ENCODE measurements at places on chromosomes 16 and 17.

DNA sequence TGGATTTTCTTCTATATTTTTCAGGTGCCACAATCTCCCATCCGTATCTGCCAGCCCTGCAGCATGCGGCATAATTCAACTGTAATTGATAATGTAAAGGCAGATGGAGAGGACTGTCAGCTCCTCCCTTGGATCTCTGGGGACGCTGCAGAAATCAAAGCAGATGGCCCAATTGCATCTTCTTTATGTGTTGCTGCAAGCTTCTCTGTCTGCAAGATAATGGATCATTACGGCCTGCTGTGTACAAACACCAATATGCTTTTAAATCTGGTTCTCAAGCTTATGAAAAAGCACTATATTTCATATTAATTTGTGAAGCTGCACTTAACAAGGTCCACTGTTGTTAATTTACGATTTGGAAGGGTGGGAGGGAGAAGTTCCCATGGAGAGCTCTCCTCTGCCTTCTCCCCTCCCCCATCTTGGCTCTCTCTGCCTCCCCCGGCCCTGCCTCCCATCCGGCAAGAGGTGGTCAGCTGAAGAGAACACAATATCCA lies 607.5 kb downstream of the TOX3 start:
- DNase-seq = no peak

- DNase-seq = no peak
These were observed 4.8 kb downstream of the CPPED1 start for GRCh38 chr16:12798846-12799245.

- DNase-seq = no peak
These were observed 42.4 kb upstream of the JPH3 start for GRCh38 chr16:87559945-87560344.

DNA sequence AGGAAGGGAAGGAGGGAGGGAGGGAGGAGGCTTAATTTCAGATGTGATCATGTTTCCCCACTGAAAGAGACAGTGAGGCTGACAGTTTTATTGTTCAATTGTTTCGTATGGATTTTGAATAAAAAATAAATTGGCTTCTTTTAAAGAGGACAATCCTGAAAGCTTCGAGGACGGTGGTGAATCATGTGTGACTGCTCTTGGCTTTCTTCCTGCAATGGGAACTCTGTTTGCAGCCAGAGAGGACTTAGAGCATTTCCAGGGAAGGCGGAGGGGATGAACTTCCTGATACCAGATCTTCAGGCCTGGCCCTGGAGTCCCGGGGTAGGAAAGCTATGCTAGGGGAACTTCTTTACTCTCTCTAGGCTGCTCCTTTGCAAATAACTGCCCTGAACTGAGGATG lies 72.8 kb upstream of the C16orf82 start:
- no peak for DNase-seq

DNA sequence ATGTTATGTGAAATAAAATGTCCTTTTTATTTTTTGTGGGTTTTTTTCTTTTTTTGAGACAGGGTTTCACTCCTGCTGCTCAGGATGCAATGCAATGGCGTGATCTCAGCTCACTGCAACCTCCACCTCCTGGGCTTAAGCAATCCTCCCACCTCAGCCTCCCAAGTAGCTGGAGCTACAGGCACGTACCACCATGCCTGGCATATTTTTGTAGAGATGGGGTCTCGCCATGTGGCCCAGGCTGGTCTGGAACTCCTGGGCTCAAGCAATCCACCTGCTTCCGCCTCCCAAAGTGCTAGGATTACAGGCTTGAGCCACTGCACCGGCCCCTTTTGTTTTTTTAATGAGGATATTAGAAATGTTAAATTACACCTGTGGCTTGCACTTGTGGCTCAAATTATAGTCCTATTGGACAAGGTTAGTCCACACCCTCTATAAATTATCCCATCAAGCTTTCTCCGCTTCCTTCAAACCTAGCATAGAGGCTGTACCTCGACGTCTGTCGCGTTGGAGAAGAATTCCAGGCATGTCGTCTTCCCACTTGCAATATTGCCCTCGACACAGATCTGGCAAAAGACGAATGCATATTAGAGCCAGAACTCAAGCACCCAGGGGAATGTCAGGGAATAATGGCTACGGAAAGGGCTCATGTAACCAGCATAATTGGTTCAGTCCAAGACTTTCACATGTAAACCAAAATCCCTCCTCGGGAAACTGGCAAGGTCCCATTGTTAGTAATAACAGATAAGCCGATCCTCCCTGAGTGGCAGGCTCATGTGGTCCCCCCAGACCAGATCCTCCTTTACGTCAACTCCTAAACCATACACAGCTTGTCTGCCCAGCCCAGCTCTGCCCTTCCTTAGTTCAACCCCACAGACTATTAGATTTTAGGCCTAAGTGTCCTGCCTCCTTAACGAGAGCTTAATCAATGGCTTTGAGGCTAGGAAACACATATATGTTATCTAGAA lies 8.2 kb downstream of the TK2 start:
- DNase-seq = no peak

GRCh38 chr16:23670137-23670776 lies 8.4 kb upstream of the PLK1 start:
- DNase-seq = no peak

DNA sequence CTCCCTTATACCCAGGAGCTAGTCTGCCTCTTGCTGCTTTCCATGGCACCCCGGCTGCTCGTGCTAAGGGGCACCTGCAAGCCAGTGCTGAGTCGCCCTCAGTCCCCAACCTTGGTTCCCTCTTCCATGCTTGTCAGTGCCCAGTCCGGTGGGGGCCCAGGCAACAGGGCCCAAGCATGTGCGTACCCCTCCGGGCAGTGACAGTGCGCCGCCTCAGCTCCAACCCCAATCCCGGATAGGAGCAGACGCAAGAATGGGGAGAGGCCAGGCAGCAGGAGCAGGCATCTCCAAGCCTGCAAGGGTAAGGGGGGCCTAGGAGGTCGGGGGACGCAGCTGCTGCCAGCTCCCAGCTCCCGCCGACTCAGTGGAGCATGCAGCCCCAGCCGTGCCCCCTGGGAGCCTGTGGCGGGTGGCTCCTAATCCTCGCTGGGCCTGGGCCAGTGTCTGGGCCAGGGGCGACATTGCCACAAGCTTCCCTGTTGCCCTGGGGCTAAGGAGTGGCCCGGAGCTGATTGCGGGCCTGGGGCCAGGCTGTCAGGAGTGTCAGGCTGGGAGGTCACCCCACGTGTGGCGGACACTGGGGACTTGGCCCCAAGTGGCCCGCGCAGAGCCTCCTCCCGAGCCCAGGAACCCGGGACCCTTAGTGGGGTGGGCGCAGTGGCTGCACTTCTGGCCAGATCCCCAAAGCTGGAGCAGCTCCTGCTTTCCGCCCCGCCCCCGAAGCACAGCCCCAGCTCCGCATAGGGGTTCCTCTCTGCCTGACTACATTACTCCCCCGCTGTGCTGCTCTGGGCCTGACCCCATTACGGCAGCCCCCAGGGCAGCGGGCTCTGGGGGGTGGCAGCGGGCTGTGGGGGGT lies 9.8 kb downstream of the CPD start:
- no peak for DNase-seq

GRCh38 chr16:83917152-83918120 lies 18.5 kb downstream of the MLYCD start:
- no peak for DNase-seq

GRCh38 chr16:72111657-72112451 lies 18.2 kb downstream of the DHX38 start:
- no peak for DNase-seq

- no peak for DNase-seq
These were observed 8.8 kb downstream of the SPIRE2 start for GRCh38 chr16:89837014-89837546.

- no peak for DNase-seq
These were observed 314.5 kb upstream of the KCNJ16 start for GRCh38 chr17:69760562-69760961.

GRCh38 chr17:50045154-50045553 lies 10.8 kb upstream of the ITGA3 start:
- DNase-seq = no peak

DNA sequence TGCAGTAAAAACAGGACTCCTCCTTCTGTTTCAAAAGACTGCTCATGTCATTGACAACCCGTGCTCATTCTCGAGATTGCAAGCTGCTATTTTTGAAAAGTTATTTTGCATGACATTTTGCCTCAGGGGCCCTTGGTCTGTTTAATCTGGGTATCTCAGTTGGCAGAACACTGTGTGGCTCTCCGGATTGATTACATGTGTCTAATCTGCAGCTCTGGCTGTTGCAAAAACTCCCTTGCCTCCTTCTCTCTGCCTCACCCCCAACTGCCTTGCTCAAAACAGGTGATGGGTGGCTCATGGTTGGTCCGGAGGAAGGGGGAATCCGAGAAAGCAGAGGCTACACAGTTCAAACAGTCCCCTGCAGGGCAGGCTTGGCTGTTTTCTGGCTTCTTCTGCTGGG lies 25.3 kb downstream of the GINS3 start:
- no peak for DNase-seq

DNA sequence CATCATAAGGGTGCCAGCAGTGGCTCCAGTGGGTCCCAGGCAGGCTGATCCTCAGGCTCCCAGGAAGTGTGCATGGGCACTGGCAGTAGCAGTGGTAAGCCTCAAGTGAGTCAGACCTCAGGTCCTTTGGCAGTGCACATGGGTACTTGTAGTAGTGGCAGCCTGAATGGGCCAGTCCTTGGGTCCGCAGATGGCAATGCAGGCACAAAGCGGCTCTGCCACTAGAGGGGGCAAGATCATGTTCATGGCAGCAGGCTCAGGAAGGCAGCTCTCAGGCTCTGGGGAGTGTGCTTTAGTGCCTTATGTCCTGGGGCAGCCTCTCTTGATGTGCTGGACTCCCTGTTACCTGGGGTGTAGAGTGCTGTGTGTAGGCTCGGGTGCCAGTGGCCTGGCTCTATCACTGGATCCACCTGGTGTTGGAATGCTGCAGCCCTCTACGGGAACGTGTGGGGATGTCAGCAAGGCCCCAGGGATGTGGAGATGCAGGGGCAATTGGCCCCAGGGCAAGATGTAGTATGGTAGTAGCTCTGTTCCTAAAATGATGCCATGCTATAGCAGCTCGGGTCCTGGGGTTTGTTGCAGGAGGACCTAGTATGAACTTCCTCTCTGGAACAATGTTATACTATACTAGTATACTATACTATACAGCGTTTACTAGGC lies 11.0 kb downstream of the ACSM3 start:
- no peak for DNase-seq

DNA sequence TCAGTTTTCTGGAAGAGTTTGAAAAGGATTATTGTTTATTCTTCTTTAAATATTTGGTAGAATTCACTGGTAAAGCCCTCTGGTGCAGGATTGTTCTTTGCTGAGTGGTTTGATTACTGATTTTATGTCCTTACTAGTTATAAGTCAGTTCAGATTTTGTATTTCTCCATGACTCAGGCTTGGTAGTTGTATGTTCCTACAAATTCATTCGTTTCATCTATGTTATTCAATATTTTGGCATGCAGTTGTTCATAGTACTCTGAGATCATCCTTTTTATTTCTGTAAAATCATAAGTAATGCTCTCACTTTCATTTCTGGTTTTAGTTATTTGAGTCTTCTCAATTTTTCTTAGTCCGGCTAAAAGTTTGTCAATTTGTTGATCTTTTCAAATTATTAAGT lies 58.1 kb upstream of the CRYM start:
- no peak for DNase-seq

DNA sequence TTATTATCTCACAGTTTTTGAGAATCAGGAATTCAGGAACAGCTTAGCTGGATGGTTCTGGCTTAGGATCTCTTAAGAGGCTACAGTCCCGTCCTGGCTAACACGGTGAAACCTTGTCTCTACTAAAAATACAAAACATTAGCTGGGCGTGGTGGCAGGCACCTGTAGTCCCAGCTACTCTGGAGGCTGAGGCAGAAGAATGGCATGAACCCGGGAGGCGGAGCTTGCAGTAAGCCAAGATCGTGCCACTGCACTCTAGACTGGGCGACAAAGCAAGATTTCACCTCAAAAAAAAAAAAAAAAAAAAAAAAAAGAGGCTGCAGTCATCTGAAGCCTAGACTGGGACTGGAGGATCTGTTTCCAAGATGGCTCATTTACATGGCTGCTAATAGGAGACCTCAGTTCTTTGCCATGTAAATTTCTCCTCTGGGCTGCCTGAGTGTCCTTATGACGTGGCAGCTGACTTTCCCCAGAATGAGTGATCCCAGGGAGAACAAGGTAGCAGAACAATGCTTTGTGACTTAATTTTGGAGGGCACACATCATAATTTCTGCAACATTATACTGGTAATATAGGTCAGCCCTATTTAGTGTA lies 95.8 kb upstream of the CORO6 start:
- DNase-seq = no peak

GRCh38 chr16:82609140-82609539 lies 17.6 kb upstream of the CDH13 start:
- DNase-seq = no peak

- no peak for DNase-seq
These were observed 2.1 kb upstream of the ATP2A1 start for GRCh38 chr16:28876019-28876659.

DNA sequence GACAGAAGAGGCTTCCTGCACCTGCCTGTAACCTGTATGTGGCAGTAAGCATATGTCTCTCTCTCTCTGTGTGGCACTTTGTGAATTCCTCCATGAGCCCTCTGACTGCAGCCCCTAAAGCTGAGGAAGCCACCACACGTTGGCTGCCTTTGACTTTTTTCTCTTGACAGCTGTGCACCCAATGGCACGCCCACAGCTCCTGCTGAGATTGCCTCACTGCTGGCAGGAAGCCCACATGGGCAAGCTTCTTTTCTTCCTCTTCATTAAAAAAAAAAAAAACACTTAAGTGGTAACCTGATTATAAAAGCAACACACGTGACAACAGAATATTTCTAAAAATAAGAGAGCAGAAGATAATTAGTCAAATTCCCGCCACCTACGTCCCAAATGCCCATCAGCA lies 34.0 kb upstream of the PIRT start:
- no peak for DNase-seq

GRCh38 chr16:75798714-75799113 lies 72.4 kb upstream of the CPHXL start:
- no peak for DNase-seq

DNA sequence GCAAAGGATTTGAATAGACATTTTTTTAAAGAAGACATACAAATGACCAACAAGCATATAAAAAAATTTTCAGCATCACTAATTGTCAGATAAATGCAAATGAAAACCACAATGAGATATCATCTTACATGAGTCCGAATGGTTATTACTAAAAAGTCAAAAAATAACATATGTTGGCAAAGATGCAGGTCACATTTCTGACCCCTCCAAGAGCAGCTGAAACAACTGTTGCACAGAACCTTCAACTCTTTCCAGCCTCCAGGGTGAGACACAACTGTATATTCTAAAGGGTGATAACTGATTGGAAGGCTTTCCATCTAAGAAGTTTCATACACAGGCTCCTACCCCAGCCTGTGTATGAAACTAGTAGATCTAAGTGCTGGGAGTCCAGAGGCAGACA lies 51.9 kb downstream of the SLFN5 start:
- DNase-seq = no peak

DNA sequence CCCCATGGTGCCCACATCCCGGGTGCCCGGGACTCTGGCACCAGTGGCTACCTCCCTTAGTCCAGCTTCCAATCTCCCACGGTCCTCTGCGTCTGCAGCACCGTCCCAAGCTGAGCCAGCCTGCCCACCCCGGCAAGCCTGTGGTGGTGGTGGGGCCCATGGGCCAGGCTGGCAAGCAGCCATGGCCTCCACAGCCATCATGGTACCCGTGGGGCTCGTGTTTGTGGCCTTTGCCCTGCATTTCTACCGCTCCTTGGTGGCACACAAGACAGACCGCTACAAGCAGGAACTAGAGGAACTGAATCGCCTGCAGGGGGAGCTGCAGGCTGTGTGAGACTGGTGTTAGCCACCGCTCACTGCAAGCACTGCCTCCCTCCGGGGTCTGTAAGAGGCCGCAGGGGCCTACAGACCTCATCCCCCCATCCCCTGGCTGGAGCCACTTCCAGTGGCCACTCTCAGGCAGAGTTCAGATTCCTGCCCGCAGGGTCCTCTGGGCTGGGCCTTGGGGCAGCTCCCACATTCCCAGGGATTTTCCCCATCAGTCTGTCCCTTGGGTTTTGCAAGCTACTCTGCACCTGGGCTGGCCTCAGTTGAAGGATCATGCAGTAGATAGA lies 3.9 kb upstream of the SETD1A start:
- DNase-seq = peak; percentile 52
